Frontal cortex (tissue), 4 donors: ENCODE measurements at places on chromosomes 4 and X.

GRCh38 chr4:135382280-135382959, 1180.8 kb upstream of the PABPC4L start:
- no peak for DNase-seq

GRCh38 chrX:8607326-8607725, 124.6 kb downstream of the ANOS1 start:
- DNase-seq: no peak

DNA sequence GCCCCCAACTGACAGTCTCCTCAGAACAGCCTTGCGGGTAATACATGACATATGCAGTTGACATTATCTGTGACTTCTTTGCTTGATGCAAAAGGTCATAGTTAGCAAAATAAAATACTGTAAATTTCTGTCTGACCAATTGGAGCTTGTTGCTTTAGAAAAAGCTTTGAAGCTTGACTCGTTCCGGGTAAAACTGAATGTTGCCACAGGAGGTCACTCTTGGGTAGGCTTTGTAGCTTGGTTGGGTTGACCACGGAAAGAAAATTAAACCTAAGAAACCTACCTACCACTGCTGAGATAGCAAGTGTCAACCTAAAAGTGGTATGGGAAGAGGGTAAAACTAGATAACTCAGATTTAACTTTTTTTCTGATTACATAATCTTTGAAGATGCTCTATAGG, 23.2 kb downstream of the PRPS2 start:
- peak; percentile 15 for DNase-seq

DNA sequence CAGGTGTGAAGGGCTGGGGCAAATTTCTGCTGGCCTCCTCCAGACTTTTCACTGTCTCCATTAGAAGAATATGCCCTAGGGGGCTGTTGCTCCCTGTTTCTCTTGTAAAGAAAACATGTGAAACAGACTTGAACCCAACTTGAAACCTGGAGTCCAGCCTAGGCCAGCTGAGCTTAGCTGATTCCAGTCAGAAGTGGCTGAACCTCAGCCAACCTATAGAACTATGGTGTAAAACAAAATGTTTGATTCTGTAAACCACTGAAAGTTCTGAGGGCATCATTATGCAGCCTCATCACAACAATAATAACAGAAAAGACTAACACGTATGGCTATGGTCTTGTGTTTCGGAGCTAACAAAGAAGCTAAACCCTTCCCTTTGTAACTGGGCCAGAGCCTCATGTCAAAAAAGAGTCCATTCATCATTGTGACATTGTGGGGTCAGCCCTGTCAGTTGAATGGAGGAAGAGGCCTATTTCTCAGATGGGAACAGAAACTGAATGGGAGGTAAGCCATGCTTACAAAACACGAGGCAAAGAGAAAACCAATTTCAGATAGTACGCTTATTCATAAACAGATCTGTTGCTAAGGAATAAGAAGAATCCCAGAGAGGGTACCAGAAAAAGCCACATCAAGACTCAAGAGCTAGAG, 34.1 kb downstream of the SETD7 start:
- peak; percentile 12 for DNase-seq

DNA sequence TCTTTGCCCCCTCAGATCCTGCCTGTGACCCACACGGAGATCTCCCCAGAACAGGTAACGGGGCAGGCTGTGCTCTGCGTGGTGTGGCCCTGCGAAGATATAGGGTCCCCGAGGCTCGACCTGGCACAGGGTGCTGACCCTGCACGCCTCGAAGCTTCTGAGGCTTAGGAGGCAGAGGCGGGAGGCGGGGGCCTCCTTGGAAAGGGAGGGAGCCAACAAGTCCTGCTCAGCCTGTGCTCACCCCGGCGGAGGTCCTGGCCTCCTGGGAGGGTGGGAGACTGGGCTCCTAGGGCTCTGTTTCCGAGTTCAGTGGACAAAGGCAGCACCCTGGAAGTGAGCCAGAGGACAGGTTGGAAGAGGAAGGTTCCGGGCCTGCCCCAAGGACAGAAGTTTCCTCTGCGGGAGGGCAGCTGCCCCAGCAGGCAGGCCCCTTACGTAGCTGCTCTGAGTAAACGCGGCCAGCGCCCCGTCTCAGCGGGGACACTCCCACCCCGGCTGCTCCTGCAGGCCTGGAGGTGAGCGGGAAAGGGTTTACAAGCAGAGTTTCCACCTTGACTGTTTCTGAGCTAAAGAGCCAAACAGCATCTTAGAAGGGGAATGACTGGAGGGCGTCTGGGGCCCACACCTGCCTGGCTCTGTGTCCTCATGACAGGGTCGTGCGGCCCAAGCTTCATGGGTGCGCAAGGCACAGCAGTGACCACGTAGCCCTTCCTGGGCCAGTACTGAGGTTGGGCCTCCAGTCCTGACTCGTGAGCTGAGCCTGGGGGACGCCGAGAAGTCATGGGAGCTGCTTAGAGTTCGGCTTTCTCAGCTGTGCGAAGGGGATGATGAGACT, 16.1 kb downstream of the TMEM175 start:
- DNase-seq: no peak

DNA sequence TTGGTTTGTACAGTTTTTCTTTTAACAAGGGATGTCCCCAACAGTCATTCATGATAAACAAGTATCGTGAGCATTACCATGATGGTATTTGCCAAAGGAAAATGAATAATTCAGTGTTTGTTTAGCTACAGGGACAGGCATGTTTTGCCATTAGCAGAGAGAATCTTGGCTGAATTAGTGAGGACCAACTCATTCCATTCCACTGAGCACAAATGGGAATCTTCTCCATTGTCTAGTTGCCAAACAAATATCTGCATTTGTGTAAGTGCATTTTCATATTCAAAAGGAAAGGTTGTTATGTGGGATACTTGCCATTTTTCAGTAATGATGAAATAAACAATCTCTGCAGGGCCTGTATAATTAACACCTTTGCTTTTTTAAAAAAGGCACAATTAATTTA, 1762.6 kb downstream of the RPA4 start:
- DNase-seq: no peak
